ENCODE measurements at places on chromosomes 6 and 20. TPM values are rescaled to one million over a fixed set of nuclear protein-coding genes. Genes with fewer than 3 reads are reported as not detected.
A peak's percentile ranks its signal among the peaks of the same experiment; 100 is the strongest.

DNA sequence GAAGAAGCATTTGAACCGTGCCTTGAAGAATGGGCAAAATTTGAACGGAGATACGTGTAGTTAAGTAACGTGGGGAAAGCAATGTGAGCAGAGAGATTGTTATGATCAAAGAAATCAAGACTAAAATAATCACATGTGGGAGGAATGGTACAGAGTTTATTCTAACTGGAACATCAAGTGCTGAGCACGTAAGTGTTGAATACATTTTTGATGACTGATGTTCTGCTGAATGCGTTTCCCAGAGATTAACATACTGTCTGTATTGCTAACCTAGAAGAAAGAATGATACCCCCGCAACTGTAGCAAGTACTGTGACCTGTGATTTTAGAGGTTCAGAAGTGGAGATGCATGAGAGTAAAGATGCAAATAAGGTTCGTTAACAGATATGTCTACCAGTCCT is 146.9 kb upstream of the EPHA7 start:
- no peak for DNase-seq

- DNase-seq: no peak
Observed at GRCh38 chr6:151958332-151958731, 150.8 kb downstream of the ESR1 start.

DNA sequence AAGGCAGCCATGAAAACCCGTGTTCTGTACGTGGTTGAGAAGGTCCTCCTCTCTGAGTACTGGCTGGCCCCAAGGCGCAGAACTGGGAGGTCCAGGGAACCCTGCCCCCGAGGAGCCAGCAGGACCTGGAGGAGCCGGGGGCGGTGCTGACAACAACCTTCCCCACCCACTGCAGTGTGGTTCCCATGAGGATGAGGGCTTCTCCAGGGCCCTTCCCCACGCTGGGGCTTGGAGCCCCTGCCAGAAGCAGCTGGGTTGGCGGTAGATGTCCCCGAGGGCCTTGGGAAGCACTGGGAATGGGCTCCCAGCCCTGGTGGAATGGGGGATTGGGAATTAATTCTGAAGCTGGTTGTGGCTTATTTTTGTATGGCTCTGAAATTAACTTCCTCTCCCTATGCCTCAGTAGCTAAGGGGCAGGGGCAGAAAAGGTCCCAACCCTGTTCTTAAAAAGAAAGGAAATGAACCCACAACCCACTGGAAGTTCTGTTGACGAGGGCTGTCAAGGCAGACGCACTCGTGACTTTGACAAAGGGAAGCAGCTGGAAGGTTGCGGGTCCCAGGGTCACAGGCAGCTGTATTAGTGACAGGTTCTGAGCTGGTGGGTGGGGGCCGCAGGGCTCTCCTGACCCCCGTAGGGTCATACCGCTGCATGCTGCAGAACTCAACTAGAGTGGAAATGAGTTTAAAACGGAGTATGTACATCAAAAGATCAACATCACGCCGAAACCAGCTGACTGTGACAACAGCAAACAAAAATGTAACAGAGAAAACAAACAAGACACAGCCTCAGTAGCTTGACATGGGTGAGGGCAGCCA is 13.9 kb upstream of the HELZ2 start:
- no peak for DNase-seq

- DNase-seq: no peak
Observed at GRCh38 chr6:81748994-81749393, 3.5 kb downstream of the TENT5A start.

- no peak for DNase-seq
Observed at GRCh38 chr6:125469915-125470314, 168.1 kb upstream of the HDDC2 start.

- DNase-seq: no peak
Observed at GRCh38 chr6:138988469-138988834, 399 bp upstream of the REPS1 start.

DNA sequence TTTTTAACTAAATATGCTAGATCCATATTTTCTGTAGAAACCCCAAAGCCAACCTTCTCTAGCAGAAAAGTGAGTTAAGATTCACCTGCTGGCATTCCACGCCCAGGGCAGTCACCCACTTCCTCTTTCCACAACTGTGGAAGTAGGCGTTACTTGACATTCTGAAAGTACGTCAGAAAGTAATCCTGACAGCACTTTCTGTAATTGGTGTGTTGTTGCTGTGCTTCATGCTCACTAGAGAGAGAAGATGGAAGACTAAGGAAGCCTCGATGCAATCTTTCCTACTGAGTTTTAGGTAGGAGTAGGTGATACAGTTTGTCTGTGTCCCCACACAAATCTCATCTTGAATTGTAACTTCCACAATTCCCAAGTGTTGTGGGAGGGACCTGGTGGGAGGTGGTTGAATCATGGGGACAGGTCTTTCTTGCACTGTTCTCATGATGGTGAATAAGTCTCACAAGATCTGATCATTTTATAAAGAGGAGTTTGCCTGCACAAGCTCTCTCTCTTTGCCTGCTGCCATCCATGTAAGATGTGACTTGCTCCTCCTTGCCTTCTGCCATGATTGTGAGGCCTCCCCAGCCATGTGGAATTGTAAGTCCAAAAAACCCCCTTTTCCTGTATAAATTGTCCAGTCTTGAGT is 101.1 kb downstream of the MAP3K7 start:
- DNase-seq: no peak

- no peak for DNase-seq
Observed at GRCh38 chr20:47878601-47879027, 93.3 kb upstream of the SULF2 start.

DNA sequence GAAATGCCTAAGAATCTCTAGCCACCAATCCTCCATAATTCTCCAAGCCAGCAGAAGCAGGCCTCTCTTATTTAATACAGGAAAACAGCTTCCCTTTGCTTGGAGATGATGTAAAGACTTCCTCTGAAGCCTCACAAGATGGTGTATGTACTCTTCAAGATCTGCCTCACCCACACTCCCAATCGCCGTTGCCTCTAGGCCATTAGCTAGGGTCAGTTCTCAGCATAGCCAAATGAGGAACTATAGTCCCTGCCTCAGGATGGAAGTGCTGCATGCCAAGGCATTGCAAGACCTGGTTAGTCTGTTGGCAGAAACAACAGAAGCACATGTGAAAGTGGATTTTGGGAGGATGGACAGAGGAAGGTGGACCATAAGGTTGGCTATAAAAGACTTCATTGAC is 139.1 kb downstream of the SCML4 start:
- DNase-seq: no peak

GRCh38 chr6:131212913-131213312 is 77.6 kb downstream of the AKAP7 start:
- no peak for DNase-seq

- no peak for DNase-seq
Observed at GRCh38 chr6:34249469-34250261, 859 bp upstream of the SMIM29 start.

GRCh38 chr6:72522735-72523141 is 99.1 kb upstream of the KCNQ5 start:
- peak; percentile 32 for DNase-seq

GRCh38 chr6:144481527-144481926 is 196.4 kb downstream of the UTRN start:
- DNase-seq: no peak

- no peak for DNase-seq
Observed at GRCh38 chr20:61357119-61357518, 105.1 kb downstream of the CDH4 start.

GRCh38 chr6:169994739-169995138 is 243.3 kb downstream of the ERMARD start:
- no peak for DNase-seq

DNA sequence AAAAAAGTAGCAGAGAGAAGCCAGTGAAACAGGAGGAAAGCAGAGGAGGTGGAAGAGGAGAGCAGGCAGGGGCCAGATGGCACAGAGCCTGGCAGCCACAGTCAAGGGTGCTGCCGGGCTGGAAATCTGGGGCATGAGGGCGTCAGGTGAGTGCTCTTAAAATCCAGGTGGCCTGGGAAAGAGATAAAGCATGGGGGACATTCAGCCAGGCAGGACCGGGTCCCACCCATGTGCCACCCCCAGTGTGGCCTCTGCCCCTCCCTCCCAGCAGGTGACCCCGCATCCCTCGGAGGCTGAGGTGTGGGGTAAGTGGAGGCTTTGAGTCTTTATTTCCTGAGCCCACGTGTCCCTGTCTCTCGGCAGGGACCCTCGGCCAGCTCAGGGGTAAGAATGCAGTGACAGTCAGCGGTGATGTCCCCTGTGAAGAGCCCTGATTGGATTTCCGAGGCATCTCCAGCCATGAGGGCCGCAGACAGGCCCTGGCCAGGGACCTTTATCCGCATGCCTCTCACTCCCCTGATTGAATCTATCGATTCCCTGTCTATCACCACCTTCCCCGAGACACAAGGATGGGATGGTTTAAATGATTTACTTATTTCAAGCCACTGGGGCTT is 33.8 kb upstream of the SULF2 start:
- DNase-seq: no peak

- DNase-seq: no peak
Observed at GRCh38 chr6:23213193-23213592, 643.8 kb downstream of the HDGFL1 start.

DNA sequence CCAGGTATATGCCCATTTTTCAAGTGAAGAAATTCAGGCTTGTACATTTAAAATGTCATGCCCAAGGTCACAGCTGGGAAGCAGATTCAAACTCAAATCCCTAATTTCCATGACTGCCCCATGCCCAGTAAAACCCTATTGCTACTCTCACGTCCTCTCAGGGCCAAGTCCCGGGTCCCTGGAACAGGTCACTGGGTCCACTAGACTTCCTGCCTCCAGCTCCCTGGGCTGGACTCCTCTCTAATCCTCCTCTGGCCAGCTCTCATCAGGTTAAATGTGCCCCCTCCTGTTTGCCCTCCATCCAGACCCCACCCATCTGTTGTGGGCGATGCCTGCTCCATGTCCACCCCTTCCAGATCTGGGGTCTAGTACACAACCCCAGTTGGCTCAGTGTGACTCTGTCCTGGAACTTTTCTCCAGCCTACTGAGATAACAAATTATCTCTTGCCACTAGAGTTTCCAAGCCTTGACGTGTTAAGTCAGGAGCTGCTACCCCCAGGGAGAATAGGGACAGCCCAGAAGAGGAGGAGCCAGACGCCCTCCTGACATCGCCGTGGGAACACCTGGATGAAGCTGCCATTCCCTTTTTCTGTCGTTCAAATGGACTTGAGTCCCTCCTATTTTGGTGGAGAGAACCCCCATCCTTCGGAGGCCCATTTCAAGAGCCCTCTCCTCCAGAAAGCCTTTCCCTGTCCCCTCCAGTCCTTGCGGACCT is 3.7 kb upstream of the SPDEF start:
- DNase-seq: no peak

DNA sequence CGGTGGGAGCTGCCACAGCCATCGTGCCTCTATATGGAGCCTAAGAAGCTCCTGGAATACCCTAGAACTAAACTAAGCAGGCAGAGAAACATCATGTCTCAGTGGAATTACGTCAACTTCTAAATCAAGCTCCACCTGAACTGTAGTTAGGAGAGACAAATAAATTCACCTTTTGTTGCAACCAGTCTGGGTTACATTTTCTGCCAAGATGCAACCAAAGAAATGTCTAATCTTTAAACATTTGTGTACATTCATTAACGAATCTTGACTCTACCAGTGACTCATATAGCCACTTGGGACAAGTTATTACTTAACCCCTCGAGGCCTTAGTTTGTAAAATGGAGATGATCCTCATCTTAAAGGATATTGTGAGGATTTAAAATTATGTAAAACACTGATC is 8.9 kb downstream of the PTPRK start:
- peak; percentile 79 for DNase-seq

DNA sequence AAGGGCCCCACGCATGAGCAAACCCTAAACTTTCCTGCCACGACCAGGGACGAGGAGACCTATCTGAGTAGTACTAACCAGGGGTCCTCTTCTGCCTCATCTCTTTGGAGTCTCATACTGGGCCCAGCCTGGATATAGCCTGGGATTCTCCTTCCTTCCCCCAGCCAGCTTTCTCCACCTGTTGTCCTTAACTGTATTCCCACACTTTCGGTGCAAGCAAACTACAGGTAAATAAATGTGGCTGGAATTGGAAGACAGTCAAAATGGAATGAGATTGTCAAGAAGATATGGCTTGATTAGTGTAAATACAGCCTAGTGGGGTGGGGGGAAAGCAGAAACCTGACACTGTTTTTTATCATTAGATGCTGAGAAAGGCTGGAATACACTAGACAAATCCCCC is 23.5 kb upstream of the LY86 start:
- no peak for DNase-seq

- no peak for DNase-seq
Observed at GRCh38 chr6:34633785-34634184, 62.8 kb downstream of the ILRUN start.

GRCh38 chr6:138529478-138529877 is 30.2 kb upstream of the NHSL1 start:
- no peak for DNase-seq

DNA sequence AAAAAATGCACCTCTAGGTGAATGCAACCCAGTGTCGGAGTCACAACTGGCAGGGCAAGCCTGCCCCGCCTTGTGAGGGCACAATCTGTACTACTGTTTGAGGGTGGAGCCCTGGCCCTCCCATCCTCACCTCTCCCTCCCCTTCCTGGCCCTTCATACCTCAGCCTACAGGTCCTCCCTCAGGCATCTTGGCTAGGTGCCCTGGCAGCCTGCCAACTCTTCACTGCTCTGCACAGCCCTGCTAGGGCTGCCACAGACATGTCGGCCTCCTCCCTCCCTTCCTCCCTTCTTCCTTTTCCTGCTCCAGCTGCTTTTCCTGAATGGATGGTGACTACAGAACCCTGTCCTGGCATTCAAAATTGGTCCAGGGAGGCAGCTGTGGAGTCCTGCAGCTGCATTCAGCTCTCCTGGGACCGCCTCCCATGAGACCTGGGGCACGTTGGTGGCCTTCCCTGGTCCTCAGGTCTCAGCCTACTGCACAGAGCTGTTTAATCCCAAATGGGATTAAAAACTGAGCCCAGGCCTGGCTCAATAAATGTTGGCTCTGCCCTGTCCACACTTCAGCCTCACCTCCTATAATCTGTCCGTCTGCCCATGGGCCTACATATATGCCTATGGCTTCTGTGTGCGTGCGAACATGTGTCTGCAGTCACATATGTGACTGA is 52.7 kb downstream of the CDH22 start:
- peak; percentile 100 for DNase-seq

DNA sequence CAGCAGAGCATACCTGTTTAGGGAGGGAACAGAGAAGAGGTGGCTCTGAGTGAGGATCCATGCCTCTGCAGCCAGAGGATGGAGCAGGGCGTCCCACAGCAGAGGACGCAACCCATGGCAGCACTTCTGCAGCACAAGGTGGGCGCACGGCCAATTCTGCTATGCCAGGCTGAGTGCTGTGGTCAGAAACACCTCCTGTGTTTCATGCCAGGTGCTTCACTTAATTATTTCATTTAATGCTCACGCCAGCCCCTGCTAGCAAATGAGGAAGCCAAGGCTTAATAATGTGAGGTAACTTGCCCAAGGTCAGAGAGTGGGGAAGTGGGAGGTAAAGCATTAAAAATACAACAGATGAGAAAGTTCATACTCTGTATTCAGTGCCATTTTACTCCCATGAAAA is 68.5 kb upstream of the PTGIS start:
- DNase-seq: no peak

The MYMX gene
- total RNA-seq: not detected

The OVOL2 gene
- 18.8 TPM for total RNA-seq

The HLA-A gene
- 869 TPM for total RNA-seq

The CGA gene
- not detected for total RNA-seq

The ERVFRD-1 gene
- not detected for total RNA-seq

The COL19A1 gene
- total RNA-seq: not detected

The ANGPT4 gene
- not detected for total RNA-seq

The RBBP9 gene
- 5.5 TPM for total RNA-seq

The FILIP1 gene
- not detected for total RNA-seq

The EYS gene
- 0.13 TPM for total RNA-seq

The UBD gene
- not detected for total RNA-seq

The EYA2 gene
- total RNA-seq: not detected

The LY6G6F gene
- not detected for total RNA-seq

The KIF6 gene
- total RNA-seq: not detected

The C20orf144 gene
- not detected for total RNA-seq
